ENCODE measurements at places on chromosomes 1 and 21.

- DNase-seq, result no peak
These were observed 343.8 kb downstream of the RPS6KC1 start for GRCh38 chr1:213394837-213395236.

DNA sequence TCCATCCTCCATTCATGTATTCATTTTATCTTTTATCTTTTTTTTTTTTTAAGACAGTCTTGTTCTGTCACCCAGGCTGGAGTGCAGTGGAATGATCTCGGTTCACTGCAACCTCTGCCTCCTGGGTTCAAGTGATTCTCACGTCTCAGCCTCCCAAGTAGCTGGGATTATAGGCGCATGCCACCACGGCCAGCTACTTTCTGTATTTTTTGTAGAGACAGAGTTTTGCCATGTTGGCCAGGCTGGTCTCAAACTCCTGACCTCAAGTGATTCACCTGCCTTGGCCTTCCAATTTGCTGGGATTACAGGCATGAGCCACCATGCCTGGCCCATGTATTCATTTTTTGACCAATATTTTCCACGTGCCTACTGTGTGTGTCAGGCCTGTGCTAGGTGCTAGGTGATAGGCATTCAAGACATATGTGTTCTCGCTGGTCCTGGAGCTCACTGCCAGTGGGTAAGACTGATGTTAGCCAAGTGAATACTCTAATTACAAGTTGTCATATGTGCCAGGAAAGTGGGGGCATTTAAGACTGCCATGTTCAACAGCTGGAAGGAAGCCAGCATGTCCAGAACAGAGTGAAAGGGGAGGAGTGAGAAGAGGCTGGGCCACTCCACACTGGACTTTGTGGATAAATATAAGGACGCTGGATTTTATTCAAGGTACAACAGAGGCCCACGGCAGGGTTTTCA is 5.3 kb upstream of the CELSR2 start:
- DNase-seq, result no peak

GRCh38 chr21:42695697-42696380 is 42.4 kb downstream of the PDE9A start:
- DNase-seq, result no peak

DNA sequence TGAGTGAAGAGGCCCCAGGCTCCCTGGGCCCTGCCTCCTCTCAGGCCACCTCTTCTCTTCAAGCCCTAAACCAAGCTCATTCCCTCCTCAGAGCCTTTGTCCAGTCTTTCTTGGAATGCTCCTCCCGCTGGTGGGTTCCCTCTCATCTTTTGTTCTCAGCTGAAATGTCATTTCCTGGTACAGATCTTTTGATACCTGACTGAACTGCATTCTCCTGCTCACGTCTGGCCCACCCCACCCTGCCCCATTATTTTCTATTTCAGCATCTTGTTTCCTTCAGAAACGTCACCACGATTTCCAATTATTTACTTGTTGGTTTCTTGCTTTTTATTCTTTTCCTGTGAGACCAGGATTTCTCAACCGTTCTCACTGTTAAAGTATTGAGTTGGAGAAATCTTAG is 16.4 kb downstream of the LAMB3 start:
- DNase-seq, result no peak

- no peak for DNase-seq
These were observed 29.5 kb downstream of the DMAP1 start for GRCh38 chr1:44242746-44243145.

GRCh38 chr1:218775501-218776021 is 398.1 kb upstream of the LYPLAL1 start:
- DNase-seq, result no peak

GRCh38 chr1:156368889-156369684 is at the start of gene RHBG:
RHBG (plus strand) TSS chr1:156369211; CDS start chr1:156369250, 39 bp downstream.
- DNase-seq, result no peak

DNA sequence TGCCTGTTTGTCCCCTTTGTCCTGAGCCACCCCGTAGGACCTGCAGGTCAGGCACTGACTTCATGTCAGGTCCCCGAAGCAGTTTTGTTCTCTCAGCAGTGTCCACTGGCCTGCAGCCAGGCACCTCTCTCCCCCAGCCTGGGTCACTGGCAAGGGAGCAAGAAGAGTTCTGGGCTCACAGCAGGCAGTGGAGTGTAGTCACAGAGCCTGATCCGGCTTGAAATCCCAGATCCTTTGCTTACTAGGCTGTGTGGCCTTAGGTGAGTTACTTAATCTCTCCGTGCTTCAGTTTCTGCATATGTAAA is 34.2 kb downstream of the L1TD1 start:
- no peak for DNase-seq

DNA sequence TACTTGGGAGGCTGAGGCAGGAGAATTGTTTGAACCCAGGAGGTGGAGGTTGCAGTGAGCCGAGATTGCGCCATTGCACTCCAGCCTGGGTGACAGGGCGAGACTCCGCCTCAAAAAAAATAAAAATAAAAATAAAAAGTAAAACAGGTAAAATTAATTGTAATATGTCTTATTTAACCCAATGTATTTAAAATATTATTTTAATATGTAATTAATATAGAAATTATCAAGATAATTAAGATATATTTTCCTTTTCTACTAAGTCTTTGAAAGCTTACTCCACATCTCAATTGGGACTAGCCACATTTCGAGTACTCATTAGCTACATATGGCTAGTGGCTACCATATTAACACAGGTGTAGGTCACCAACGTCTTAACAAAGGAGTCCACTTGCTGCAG is 61.6 kb upstream of the IPO9 start:
- no peak for DNase-seq

DNA sequence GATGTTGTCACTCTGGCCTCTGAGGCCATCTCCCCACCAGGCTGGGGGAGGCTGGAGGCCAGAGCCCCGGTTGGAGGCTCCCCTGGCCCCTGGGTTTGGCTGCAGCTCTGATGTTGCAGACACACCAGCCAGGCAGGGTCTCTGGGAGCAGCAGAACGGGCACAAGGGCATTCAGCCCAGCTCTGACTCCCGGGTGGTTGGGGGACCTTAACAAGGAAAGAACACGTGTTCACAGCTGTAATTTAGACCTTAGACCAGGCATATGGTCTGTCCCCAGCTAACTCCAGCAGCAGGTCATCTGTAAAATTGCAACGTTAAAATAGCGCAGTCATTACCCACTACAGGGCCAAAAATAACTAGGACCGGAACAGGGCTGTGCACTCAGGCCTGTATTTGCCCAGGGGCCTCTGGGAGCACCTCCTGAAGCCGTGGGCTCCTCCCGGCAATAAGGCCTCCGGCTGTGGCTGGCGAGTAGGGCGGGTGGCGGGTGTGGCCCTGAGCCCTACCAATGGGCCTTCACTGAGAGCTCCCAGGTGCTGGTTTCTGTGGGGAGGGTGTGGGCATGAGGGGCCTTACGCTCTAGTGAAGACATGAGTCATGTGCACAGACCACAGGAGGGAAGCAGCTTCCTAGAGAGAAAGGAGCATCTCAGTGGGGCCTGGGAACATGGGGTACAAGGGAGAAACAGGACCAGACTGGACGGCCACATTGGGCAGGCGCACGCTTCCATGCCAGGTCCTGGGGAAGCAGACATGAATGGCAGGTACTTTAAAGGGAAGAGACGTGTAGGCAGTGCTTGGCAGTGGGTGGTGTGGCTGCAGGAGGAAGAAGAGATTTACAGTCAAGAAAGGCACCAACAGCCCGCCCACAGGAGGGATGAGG is 6.1 kb downstream of the LDLRAP1 start:
- peak; percentile 50 for DNase-seq

- no peak for DNase-seq
These were observed at the start of gene DYNLT5 for GRCh38 chr1:66752000-66752592. DYNLT5 (plus strand) TSS chr1:66752459; CDS start chr1:66754659, 2,200 bp downstream.

- no peak for DNase-seq
These were observed at the start of gene PLPP3 for GRCh38 chr1:56578963-56579875. PLPP3 (minus strand) TSS chr1:56579563; CDS start chr1:56579016, 547 bp downstream.

- no peak for DNase-seq
These were observed 10.4 kb downstream of the JUN start for GRCh38 chr1:58773406-58773840.

DNA sequence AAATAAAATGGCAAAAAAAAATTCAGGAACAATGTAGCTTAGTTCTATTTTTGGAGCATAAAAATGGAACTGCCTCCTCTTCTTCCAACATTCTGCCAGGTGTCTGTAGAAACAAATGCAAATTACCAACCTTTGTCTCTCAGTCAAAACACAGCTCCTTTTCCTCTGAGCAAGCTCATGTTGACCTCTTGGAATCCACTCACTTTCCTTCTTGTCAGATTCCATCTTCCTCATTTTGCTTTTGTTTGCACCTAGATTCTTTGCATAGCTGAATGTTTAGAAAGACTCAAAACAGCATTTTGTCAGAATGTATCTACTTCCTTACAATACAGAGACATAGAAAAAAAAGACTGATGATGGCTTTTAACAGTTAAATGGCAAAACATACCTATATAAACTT is 178.2 kb downstream of the ADGRL2 start:
- no peak for DNase-seq

- no peak for DNase-seq
These were observed 544.2 kb downstream of the RWDD3 start for GRCh38 chr1:95778217-95778616.

DNA sequence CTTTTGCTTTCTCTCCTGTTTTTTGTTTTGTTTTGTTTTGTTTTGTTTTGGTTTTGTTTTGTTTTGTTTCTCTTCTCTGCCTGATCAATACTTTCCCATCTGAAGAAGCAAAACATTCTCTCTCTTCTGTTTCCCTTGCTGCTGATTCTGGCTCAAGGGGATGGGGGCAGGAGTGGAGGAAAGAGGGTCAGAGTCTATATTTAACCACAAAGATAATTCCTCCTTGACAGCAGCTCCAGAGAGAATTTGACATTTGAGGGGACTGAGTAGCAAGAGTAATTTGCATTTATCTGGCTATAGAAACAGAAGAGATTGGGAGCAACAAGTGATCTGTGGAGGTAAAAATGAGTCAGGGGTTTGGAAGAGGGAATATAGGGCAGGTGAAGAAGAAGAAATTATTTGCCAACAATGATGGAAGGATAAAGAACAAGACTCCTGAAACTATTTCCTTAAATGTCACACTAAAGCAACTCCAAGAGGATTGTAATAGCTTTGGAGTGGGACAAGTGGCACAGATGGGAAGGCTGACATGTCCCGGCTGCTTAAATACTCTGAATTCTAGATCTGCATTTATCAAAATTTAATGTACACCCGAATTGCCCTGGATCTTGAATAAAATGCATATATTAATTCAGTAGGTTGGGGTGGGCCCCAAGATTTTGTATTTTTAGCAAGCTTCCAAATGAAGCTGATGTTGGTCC is 349.3 kb upstream of the PLXNA2 start:
- DNase-seq, result no peak

GRCh38 chr1:162412002-162412401 is at the start of gene SH2D1B:
SH2D1B (minus strand) TSS chr1:162412136; CDS start chr1:162412016, 120 bp downstream.
- no peak for DNase-seq

DNA sequence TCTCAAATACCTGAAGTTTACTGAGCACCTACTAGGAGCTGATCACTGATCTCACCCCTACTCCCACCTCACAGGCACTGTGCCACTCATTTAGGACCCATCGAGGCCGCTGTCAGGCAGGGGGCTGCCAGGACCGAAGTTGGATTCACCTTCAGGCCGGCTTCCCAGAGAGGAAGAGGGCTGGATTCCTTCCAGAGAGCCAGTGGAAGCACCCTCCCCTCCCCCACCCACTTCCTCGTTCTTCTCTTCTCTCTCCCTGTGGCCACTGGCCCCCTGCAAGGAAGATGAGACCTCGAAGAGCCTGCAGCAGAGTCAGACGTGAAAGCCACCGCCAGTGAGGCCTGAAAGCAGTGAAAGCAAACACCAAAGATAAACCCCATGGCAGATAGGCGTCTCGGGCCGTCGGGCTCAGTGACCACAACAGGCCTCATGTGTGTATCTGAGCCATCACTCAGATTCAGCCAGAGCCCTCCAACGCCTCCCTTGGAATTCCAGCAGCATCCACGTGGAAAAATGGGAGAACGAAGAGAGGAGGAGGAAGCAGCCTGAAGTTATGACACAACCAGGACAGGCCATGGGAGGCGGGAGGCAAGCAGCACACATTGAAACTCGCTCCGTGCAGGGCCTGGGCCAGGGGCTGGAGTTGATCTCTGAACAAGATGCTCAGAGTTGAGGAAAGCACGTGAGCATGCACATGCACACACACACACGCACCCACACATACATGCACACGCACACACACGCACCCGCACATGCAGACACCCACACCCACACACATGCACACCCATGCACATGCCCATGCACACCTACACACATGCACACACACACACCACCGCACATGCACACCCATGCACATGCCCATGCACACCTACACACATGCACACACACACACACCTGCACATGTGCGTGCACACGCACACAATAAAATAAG is 6.2 kb upstream of the AGTRAP start:
- no peak for DNase-seq

GRCh38 chr1:214791961-214792360 is 189.0 kb downstream of the CENPF start:
- no peak for DNase-seq

DNA sequence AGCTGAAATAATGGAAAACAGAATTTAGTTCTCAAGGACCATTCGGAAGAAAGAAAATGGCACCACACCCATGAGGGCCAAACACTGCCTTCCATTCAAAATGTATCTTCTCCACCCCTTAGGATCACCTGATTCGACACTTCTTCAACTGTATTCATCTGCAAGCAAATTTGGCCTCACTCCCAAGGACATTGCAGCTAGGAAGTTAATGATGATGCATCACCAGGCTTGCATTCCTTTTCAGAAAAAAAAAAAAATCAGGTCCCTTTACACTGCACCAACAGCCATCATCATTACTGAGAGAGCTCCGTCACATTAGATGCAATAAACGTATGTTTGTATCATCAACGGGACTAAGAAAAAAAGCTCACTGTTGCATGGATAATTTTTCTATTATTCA is 368.3 kb downstream of the PCP4 start:
- no peak for DNase-seq

GRCh38 chr1:84570436-84571149 is 3.6 kb downstream of the CTBS start:
- DNase-seq, result no peak

DNA sequence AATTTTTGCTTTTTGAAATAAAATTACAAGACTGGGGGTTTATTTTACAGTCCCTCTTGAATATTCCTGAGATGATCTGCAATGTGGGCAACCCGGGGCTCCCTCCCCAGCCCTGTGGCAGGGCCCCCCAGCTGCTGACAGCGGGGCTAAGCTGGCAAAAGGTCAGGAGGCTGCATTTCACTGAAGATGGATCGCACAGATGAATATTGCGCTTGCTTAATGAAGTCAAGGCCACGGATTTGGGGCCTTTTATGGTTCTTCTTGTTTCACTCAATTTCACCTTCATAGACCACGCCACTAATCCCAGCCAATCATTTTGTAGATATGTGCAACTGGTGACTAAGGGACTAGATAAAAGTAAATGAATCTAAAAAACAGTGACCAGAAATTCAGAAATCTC is 50.8 kb upstream of the SLC22A15 start:
- DNase-seq, result no peak

GRCh38 chr1:33327587-33328325 is 6.9 kb upstream of the A3GALT2 start:
- DNase-seq, result no peak

GRCh38 chr1:201069636-201070035 is 42.6 kb downstream of the CACNA1S start:
- DNase-seq, result no peak

DNA sequence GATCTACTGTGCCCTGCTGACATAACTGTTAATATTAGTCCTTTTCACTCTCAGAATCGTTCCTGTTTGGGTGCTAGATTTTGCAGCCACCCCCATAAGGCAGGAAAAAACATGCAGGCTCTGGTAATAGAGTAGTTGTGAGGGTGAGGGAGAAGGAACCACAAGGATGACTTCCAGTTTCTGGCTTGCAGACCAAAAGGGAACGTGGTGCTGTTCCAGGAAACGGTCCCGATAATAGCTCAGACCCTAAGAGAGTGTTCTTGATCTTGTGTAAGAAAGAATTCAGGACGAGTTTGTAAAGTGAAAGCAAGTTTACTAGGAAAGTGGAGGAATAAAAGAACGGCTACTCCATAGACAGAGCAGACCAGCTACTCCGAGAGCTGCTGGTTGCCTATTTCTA is 50.7 kb upstream of the RHOU start:
- no peak for DNase-seq

Data from stimulated activated CD8-positive, alpha-beta memory T cell treated with anti-CD3 and anti-CD28 coated beads, Interleukin-15, amount 100 ng/mL, for 24 hours (primary cell).